CD8-positive, alpha-beta memory T cell (primary cell): ENCODE measurements at places on chromosomes 1 and 21. TPM values are rescaled to one million over a fixed set of nuclear protein-coding genes. Genes with fewer than 3 reads are reported as not detected.

Gene S100A9
- total RNA-seq: 2.3 TPM

Gene COL6A2
- 25.1 TPM for total RNA-seq

Gene PRELP
- total RNA-seq: not detected

Gene HCN3
- total RNA-seq: 3.2 TPM

Gene KDF1
- total RNA-seq: 0.39 TPM

Gene FMO3
- not detected for total RNA-seq

Gene LIPI
- not detected for total RNA-seq

Gene SEMA4A
- 21.6 TPM for total RNA-seq

Gene NGF
- total RNA-seq: not detected

DNA sequence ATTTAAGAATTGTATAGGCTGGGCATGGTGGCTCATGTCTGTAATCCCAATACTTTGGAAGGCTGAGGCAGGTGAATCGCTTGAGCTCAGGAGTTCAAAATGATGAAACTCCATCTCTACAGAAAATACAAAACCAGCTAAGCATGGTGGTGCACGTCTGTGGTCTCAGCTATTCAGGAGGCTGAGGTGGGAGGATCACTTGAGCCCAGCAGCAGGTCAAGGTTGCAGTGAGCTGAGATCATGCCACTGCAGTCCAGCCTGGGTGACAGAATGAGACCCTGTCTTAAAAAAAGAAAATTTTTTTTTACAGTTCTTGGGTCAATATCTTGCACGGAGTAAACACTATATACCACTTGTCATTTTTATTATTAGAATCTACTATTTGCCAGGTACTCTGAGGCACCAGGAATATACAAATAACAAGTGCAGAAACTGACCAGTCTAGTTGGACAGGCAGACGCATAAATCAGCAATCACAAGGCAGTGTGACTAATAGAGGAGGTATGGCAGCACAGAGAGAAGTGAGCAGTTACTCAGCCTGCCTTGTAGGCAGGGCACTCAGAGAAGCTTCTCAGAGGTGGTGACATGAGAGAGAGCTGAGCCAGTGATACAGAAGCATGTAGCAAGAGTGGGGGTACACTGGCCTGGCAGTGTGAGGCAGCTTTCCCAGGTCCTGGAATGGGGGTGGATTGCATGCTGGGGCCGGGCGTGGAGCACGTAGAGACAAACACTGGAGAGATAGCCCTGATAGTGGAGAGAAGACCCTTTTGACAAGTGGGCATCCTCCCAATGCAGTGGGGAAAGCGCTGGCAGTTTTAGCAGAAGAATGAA lies 8.0 kb downstream of the PHLDA3 start:
- H3K4me1 ChIP-seq: no peaks in the 10 kb centered on the region
- no peak for DNase-seq
- H3K27ac ChIP-seq: peak overlapping the region; percentile 35

DNA sequence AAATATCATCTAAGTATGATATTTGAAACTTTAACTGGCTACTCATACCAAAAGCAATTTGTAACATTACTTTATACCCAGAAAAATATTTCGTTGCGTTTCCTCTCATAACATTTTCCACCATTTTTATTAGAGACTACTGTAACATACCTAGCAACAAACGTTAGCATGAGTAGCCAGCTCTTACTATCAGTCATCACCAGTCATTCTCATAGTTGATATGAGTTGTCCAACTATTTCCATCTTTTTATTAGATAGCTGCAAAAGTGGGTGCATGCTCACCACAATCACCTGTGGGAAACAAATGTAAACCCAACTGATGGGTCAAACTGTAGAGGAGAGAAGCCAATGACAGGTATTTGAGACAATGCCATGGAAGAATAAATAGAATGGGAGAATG lies 114.6 kb downstream of the AKT3 start:
- H3K27ac ChIP-seq: no peak overlapping the region
- no peaks in the 10 kb centered on the region for H3K27me3 ChIP-seq
- peaks cover 6% of the 10 kb centered on the region for H3K4me1 ChIP-seq
- no peaks in the 10 kb centered on the region for H3K36me3 ChIP-seq
- no peak overlapping the region for H3K4me3 ChIP-seq

DNA sequence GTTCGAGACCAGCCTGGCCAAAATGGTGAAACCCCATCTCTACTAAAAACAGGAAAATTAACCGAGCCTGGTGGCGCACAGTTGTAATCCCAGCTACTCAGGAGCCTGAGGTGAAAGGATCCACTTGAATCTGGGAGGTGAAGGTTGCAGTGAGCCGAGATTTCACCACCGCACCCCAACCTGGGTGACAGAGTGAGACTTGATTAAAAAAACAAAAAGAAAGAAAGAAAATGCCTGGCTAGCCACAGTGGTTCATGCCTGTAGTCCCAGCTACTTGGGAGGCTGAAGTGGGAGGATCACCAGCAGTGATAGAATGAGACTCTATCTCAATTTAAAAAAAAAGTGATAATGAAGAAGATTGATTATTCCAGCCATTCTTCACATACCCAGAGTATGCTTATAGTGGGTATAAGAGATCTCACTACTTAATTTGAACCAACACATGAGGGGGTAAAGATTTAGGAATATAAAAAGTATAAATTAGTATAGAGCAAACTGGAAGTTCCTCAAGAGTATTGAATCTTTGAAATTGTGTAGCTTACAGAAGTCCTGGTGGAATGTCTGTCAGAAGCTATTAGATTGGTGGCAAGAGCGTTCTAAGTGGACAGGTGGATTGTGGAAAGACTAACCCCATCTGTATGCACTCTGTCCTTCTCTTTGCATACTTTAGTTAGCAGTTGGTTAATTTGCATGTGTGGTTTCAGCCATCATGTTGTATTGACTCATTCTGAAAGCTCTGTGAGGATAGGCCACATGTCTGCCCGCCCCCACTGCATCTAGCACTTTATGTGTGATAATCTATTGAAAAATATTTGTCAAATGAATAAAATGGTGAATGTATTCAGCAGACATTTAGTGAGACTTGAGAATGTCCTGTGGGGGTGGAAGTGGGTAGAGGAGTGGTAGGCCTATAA lies 25.0 kb downstream of the RLF start:
- no peak for DNase-seq
- peaks cover 32% of the 10 kb centered on the region for H3K4me1 ChIP-seq
- peaks cover 21% of the 10 kb centered on the region for H3K36me3 ChIP-seq
- H3K27me3 ChIP-seq: no peaks in the 10 kb centered on the region

DNA sequence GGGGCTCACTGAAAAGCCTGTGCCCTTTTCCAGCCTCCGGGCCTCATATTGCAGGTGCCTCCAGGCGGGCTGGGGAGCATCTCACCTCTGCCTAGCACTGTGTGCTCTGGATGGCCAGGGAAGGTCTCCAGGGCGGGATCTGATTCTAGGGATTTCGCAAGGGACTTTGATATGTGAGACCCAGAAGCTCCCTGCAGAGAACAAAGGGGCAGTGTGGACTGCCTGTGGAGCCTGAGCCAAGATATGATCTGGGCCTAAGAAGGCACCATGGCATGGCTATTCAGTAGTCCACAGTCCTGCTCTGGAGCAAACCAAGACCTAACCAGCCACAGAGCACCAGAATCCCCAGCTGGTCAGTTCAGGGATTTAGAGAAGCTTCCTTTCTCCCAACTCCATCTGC lies 157.2 kb downstream of the ST6GALNAC5 start:
- DNase-seq: no peak
- no peak overlapping the region for H3K27ac ChIP-seq
- H3K27me3 ChIP-seq: no peaks in the 10 kb centered on the region
- H3K4me3 ChIP-seq: no peak overlapping the region

DNA sequence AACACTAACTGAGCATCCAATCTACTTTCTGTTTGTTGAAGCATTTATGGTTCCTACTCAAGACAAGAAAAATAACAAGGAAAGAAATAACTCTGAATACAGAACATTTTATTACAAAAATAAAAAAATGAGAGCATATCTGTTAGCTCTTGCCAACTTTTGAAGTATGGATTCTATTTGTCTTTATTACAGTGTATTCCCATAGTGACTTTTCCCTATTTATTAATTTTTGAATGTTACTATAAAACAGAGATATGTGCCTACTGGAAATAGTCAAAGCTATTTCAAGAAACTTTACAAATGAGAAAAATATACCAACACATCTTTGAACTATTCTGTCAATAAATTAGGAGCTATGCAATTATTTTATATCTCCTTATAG lies 153.0 kb downstream of the HLX start:
- no peaks in the 10 kb centered on the region for H3K36me3 ChIP-seq
- no peak overlapping the region for H3K27ac ChIP-seq
- H3K4me3 ChIP-seq: no peak overlapping the region

GRCh38 chr1:178574345-178574744 lies 61.4 kb downstream of the TEX35 start:
- H3K4me3 ChIP-seq: no peak overlapping the region
- DNase-seq: no peak
- H3K4me1 ChIP-seq: no peaks in the 10 kb centered on the region
- H3K36me3 ChIP-seq: no peaks in the 10 kb centered on the region
- no peaks in the 10 kb centered on the region for H3K27me3 ChIP-seq

- H3K27ac ChIP-seq: no peak overlapping the region
- H3K4me3 ChIP-seq: no peak overlapping the region
- no peak for DNase-seq
- no peaks in the 10 kb centered on the region for H3K4me1 ChIP-seq
- H3K36me3 ChIP-seq: no peaks in the 10 kb centered on the region
These were observed 35.4 kb downstream of the RBM11 start for GRCh38 chr21:14251336-14251735.

DNA sequence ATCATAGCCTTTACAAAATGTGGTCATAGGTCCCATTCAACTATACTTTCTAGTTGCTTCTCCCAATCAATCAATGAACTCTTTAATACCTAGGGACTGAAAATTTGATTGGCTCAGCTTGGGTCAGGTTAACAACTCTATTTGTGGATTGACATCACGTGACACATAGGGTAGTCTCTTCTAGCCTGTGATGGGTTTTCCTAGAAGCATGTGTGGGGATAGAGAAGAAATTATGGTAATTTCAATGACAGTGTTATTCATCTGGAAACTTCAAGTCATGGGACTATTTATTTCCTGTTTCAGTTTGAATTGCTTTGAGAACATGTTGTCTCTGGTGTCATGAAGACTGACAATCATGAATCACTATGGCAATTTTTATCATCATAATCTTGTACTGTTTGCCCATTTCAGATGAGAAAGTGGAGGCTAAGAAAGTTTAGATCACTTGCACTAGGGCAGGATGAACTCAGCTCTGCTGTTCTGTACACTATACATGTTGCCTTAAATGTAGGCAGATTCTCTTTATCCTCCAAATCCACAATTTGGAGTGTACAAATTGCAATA lies 529.9 kb upstream of the BEND5 start:
- H3K4me3 ChIP-seq: no peak overlapping the region
- no peaks in the 10 kb centered on the region for H3K4me1 ChIP-seq
- DNase-seq: no peak
- H3K27ac ChIP-seq: no peak overlapping the region
- no peaks in the 10 kb centered on the region for H3K36me3 ChIP-seq

GRCh38 chr1:200963076-200963475 lies 60.4 kb downstream of the KIF21B start:
- H3K4me1 ChIP-seq: no peaks in the 10 kb centered on the region
- no peaks in the 10 kb centered on the region for H3K36me3 ChIP-seq
- no peak overlapping the region for H3K27ac ChIP-seq
- no peak overlapping the region for H3K4me3 ChIP-seq
- no peaks in the 10 kb centered on the region for H3K27me3 ChIP-seq

GRCh38 chr1:119046429-119046784 lies 58.3 kb upstream of the TBX15 start:
- DNase-seq: no peak
- no peaks in the 10 kb centered on the region for H3K4me1 ChIP-seq
- no peaks in the 10 kb centered on the region for H3K36me3 ChIP-seq
- H3K27me3 ChIP-seq: no peaks in the 10 kb centered on the region
- H3K4me3 ChIP-seq: no peak overlapping the region

- H3K36me3 ChIP-seq: no peaks in the 10 kb centered on the region
- H3K27me3 ChIP-seq: no peaks in the 10 kb centered on the region
- DNase-seq: no peak
These were observed 51.9 kb upstream of the FMOD start for GRCh38 chr1:203402629-203403337.

GRCh38 chr1:222301652-222302051 lies 246.3 kb downstream of the HHIPL2 start:
- no peaks in the 10 kb centered on the region for H3K4me1 ChIP-seq
- no peak for DNase-seq
- H3K27ac ChIP-seq: no peak overlapping the region
- H3K36me3 ChIP-seq: no peaks in the 10 kb centered on the region
- no peak overlapping the region for H3K4me3 ChIP-seq

- H3K4me1 ChIP-seq: no peaks in the 10 kb centered on the region
- H3K4me3 ChIP-seq: no peak overlapping the region
- no peaks in the 10 kb centered on the region for H3K27me3 ChIP-seq
These were observed 46.4 kb upstream of the DPT start for GRCh38 chr1:168775366-168775765.

- DNase-seq: no peak
- H3K27ac ChIP-seq: no peak overlapping the region
- H3K4me1 ChIP-seq: no peaks in the 10 kb centered on the region
- no peaks in the 10 kb centered on the region for H3K36me3 ChIP-seq
These were observed 81.8 kb downstream of the LRRC7 start for GRCh38 chr1:69649383-69649990.

DNA sequence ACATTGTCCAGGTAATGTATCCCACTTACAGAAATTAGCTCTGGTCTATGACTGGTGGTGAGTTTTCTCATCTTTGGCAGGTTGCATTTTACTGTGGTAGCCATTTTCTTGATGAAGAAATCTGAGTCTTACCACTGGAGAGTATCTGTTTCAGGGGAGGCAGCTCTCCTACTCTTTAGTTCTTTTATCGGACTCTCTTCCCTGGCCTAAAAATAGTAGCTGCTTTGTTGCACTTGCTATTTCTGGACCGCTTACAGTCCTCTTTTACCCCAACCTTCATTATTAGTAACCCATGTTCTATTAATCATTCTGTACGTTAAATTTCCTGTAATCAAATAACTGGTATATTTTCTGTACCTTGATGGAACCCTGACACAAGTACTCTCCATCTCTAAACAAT lies 720.8 kb downstream of the PLA2G4A start:
- no peak for DNase-seq
- no peaks in the 10 kb centered on the region for H3K27me3 ChIP-seq
- H3K4me1 ChIP-seq: no peaks in the 10 kb centered on the region
